MCF 10A (cell line): ENCODE measurements at places on chromosomes 1 and 21.

DNA sequence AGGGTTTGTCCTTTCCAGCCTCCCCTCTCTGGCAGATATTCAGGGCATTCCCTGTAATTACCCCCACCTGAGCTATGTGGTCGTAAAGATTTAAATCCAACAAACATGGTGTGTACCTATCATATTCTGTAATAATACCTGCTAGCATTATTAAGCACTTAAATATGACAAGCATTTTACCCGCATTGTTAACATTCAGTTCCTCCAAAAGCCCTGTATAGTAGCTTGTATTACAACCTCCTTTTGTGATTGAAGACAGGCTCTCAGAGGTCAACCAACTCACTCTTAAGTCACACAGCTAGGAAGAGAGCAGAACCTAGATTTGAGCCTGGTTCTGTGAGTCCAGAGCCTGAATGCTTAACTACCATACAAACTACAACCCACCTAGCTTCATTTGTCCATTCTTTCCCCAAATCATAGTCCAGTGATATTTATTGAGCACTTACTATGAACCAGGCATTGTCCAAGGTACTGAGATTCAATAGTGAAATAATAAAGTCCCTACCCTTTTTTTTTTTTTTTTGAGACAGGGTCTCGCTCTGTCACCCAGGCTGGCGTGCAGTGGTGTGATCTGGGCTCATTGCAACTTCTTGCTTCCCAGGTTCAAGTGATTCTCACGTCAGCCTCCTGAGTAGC is 13.8 kb upstream of the KDM4A start:
- no peak overlapping the region for H3K27ac ChIP-seq
- DNase-seq = no peak
- H3K36me3 ChIP-seq = no peaks in the 10 kb centered on the region
- no peak overlapping the region for H3K4me3 ChIP-seq
- peaks cover 7% of the 10 kb centered on the region for H3K4me1 ChIP-seq

DNA sequence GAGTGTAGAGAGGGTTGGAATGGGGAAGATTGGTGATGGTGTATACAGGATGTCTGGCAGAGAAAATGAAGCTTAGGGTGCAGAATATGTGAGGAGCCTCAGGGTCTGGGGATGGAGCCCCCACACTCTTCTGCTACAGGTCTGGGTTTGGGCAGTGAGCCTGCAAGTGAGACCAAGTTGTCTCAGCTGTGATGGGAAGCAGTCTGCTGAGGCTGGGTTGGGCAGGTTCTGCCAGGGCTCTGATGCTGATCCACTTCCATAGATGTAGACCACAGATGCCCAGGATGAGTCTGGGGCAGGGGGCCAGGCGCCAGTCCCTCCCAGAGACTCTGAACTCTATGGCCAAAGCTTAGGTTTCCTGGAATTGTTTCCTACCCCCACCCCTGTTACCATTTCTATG is 516.9 kb downstream of the PTPRU start:
- H3K4me1 ChIP-seq = no peaks in the 10 kb centered on the region
- H3K4me3 ChIP-seq = no peak overlapping the region
- no peak for DNase-seq
- H3K27me3 ChIP-seq = peaks cover 22% of the 10 kb centered on the region

- no peak overlapping the region for H3K4me3 ChIP-seq
- H3K27ac ChIP-seq = no peak overlapping the region
- H3K27me3 ChIP-seq = peaks cover 56% of the 10 kb centered on the region
- H3K36me3 ChIP-seq = no peaks in the 10 kb centered on the region
- H3K4me1 ChIP-seq = no peaks in the 10 kb centered on the region
Measured at GRCh38 chr1:111841189-111841588, 85.5 kb downstream of the DDX20 start.

DNA sequence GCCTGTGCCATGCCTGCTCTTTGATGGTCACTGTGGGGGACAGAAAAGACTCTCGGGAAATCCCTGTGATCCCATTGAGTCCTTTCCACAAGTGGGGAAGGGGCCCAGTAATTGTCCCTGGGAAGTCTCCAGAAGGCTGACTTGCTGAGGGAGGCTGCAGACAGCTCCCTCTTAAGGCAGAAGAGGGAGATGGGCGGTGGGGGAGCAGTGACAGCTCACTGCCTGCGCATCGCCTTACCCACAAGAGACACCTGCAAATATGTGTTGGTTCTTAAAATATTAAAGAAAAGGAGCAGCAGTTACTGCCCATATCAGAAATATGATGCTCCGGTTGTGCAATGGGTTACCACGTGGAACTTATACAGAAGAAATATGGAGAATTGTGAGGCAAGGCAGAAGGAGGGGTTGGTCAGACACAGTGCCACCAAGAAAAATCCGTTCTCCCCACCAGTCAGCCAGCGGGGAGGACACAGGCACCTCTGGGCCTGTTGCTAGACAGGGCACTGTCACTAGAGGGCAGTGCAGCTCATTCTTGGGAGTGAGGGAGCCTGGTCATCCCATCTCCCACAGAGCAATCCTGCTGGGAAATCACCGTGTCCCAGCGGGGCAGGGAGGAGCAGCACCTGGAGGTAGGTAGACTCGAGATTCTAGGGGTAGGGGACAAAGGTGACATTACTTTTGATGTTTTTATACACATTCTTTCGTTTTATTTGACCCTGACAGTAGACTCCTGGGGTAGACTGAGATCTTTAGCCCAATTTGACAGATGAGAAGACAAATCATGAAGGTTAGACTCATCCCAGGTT is 6.9 kb upstream of the CAMK1G start:
- H3K36me3 ChIP-seq = no peaks in the 10 kb centered on the region
- no peak overlapping the region for H3K4me3 ChIP-seq
- H3K4me1 ChIP-seq = peaks cover 8% of the 10 kb centered on the region
- DNase-seq = peak; percentile 97

GRCh38 chr1:32770221-32770731 is 46.9 kb downstream of the YARS1 start:
- H3K4me1 ChIP-seq = peaks cover 39% of the 10 kb centered on the region
- DNase-seq = no peak
- H3K27ac ChIP-seq = no peak overlapping the region
- peaks cover 59% of the 10 kb centered on the region for H3K36me3 ChIP-seq

DNA sequence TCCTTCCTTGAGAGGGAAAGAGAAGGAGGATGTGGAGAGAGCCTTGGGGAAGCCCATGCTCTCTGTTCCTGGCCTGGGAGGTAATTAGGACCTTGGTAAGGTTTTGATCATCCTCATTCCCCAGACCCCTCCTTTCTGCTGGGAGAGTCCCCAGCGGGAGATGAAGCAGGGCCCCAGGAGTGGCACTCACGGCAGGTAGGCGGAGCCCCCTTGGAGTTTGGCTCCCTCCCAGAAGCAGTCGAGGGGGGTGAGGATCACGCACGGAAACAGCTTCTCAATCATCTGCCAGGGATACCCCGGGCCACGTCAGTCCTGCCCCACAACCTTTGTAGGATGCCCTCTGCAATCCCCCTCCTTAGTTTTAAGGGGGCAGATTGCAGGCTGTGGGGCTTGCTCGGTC is 11.5 kb downstream of the PTCH2 start:
- no peak overlapping the region for H3K4me3 ChIP-seq
- H3K4me1 ChIP-seq = no peaks in the 10 kb centered on the region
- H3K27me3 ChIP-seq = no peaks in the 10 kb centered on the region
- H3K27ac ChIP-seq = no peak overlapping the region
- DNase-seq = no peak

DNA sequence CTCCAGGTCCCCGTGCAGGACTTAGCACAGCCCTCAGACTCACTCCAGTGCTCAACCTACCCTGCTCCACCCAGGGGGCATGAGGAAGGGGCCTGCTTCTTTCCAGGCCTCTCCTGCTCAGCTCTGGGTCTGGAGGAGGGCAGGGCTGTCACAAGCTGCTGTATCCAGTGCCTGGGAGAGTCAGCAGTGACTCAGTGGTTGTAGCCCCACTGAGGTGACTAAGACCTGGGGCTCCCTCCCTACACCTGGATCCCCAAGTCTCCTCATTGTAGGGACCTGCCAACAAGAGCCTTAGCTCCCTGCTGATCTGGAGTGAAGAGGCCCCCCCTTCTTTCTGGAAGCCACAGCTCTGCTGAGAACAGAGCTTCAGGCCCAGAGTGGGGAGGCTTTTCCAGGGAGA is 36.1 kb upstream of the FAM131C start:
- H3K27ac ChIP-seq = no peak overlapping the region
- H3K4me3 ChIP-seq = no peak overlapping the region
- no peaks in the 10 kb centered on the region for H3K4me1 ChIP-seq
- no peaks in the 10 kb centered on the region for H3K36me3 ChIP-seq

GRCh38 chr1:115534106-115534505 is 107.7 kb upstream of the VANGL1 start:
- H3K4me3 ChIP-seq = no peak overlapping the region
- H3K36me3 ChIP-seq = no peaks in the 10 kb centered on the region
- no peak for DNase-seq
- H3K4me1 ChIP-seq = peaks cover 11% of the 10 kb centered on the region
- H3K27ac ChIP-seq = no peak overlapping the region
- H3K27me3 ChIP-seq = no peaks in the 10 kb centered on the region

DNA sequence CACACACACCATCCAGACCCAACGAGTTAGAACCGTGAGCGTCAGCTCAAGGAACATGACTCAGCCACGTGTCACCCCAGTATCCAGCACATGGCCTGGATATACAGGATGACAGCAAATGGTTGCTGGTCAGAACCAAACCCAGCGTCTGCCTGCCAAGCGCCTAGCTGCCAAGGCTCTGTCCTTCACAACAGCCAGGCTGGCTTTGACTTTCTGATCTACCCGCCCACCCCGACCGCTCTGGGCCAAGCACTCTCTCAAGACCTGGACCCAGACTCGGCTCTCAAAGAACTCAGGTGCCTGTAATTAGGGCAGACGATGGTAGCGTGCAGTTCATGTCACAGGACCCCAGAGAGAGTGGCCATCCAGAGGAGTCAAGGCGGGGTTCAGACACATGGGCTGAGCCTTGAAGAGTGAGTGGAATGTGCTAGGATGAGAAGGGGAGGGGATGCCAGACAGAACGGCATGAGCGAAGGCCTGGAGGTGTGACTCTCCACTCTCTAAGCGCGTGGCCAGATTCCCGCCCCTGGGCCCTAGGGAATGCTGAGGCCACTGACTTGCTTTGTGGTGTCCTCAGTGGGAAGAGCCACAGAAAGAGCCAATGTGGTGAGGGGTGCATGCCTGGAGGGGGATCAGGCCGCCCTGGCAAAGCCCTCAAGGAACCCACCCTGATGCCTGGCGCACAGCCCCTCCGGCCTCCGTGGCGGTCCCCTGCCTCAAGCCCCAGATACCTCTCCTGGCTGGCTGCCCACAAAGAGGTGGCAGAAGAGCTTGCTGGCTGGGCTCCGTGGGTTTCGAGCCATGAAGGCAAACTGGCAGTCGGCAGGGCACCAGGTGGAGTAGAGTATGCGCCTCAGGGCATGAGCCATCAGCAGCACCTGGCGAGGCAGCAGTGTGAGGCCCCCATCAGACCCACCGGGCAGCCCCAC is 7.0 kb downstream of the SH2D5 start:
- H3K36me3 ChIP-seq = peaks cover 5% of the 10 kb centered on the region
- peak; percentile 54 for DNase-seq
- no peak overlapping the region for H3K27ac ChIP-seq
- peaks cover 8% of the 10 kb centered on the region for H3K4me1 ChIP-seq

GRCh38 chr21:14736162-14736561 is 190.0 kb upstream of the SAMSN1 start:
- no peaks in the 10 kb centered on the region for H3K27me3 ChIP-seq
- no peak overlapping the region for H3K4me3 ChIP-seq
- peaks cover 12% of the 10 kb centered on the region for H3K4me1 ChIP-seq
- no peak for DNase-seq
- no peak overlapping the region for H3K27ac ChIP-seq
- no peaks in the 10 kb centered on the region for H3K36me3 ChIP-seq

DNA sequence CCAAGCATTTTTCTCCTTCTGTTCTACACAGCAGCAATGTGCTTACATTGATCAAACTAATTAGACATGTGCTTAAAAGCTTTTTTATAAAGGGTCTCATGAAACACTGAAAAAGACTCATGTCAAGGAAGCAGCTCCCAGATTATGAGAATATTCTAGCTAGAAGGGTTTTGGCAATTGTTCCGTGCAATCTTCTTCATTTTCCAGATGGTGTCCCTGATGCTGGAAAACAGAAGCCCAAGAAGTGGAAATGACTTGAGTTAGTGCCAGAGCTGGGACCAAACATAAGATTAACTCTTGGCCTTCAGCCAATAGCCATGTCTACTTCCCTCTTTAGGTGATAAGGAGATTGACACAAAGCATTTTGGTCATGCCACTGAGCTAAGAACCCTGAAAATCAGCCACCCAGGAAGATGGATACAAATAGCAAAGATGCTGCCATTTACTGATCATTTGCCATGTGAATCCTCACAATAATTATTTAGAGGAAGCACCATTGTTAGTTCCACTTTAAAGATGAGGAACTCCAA is 110.8 kb downstream of the MATN1 start:
- peaks cover 19% of the 10 kb centered on the region for H3K4me1 ChIP-seq
- no peaks in the 10 kb centered on the region for H3K27me3 ChIP-seq
- H3K36me3 ChIP-seq = no peaks in the 10 kb centered on the region
- no peak for DNase-seq
- no peak overlapping the region for H3K27ac ChIP-seq
